Activated T-helper 17 cell treated with anti-CD3 and anti-CD28 coated beads, Interleukin-2, amount 50 U/mL, for 72 hours (primary cell): ENCODE measurements at places on chromosomes 7 and 10.

- ATAC-seq: no peak
- no peak overlapping the region for H3K4me3 ChIP-seq
- H3K27me3 ChIP-seq: peaks cover 4% of the 10 kb centered on the region
- H3K27ac ChIP-seq: no peak overlapping the region
Measured at GRCh38 chr10:130741901-130742855, 569.3 kb downstream of the TCERG1L start.

- ATAC-seq: no peak
- peaks cover 3% of the 10 kb centered on the region for H3K27me3 ChIP-seq
- no peak overlapping the region for H3K27ac ChIP-seq
- H3K4me1 ChIP-seq: no peaks in the 10 kb centered on the region
- no peak overlapping the region for H3K4me3 ChIP-seq
- H3K36me3 ChIP-seq: no peaks in the 10 kb centered on the region
Measured at GRCh38 chr7:148356303-148356702, 234.3 kb upstream of the C7orf33 start.

DNA sequence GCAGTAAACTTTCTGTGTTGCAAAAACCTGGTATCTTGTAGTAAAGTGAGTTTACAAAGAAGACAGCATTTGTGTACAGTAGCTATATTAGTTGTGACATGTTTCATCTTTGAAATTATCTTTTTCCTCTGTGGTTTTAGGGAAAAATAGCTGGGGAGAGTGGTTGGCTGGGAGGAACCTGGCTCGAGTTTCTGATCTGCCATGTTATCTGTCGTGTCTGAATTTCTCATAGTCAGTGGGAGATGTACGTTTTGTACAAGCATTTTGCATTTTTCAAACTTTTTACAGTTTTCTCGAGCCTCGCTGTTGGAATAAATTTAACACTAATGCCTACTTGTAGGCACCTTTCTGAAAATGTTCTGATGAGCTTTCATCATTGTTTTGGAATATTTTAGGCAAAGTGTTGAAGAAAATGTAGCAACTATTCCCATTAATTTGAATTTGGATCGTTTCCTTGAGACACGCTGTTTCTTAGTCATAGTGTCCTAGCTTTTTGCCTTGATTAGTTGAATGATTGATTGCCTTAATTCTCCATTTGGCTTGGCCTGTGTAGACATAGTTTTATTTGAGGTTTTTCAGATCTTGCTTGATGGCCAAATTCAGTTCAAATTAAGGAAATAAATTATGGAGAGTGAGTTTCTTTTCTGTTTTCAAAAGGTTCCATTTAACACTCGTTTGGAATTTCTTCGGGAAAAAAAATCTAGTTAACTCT, 65.1 kb downstream of the CAMK1D start:
- peaks cover 6% of the 10 kb centered on the region for H3K36me3 ChIP-seq
- H3K4me3 ChIP-seq: no peak overlapping the region

DNA sequence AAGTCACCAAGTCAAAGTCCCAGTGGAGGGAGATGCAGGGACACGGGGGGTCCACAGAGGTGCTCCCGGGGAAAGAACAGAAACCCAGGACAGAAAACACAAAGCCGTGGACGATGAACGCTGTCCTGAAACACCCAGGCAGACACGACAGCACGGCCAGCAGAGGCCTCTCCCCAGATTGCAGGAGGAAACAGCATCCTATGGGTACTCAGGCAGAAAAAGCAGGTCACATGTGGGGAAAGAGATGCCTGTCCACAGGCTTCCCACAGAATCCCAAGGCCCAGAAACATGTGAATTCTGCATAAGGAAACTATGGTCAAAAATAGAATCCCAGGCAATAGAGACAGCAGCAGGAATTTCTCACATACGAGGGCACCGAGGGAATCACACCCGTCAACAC, 53.6 kb upstream of the ADGRA1 start:
- no peaks in the 10 kb centered on the region for H3K4me1 ChIP-seq
- no peak for ATAC-seq
- peaks cover 7% of the 10 kb centered on the region for H3K27me3 ChIP-seq
- H3K36me3 ChIP-seq: no peaks in the 10 kb centered on the region
- no peak overlapping the region for H3K4me3 ChIP-seq
- H3K27ac ChIP-seq: no peak overlapping the region

DNA sequence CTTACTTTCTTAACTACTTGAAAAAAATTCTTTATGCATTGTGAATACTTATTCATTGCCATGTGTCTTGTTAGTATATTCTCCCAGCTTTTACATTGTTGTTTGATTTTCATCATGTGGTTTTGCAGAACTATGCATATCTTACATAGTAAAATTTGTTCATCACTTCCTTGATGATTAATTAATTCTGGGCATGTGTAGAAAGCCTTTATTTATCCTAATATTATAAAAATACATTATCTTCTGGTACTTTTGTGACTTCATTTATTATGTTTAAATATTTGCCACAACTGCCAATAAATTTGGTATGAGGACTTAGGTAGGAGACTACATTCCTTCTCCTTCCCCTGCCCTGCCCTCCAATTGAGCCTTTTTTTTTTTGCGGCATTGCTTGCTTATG, 166.0 kb upstream of the ZNF32 start:
- H3K27me3 ChIP-seq: no peaks in the 10 kb centered on the region
- no peaks in the 10 kb centered on the region for H3K36me3 ChIP-seq
- peaks cover 31% of the 10 kb centered on the region for H3K4me1 ChIP-seq
- ATAC-seq: no peak

GRCh38 chr7:98116656-98117461, 10.2 kb downstream of the LMTK2 start:
- H3K27ac ChIP-seq: no peak overlapping the region
- ATAC-seq: no peak
- no peaks in the 10 kb centered on the region for H3K36me3 ChIP-seq
- H3K4me1 ChIP-seq: peaks cover 3% of the 10 kb centered on the region
- H3K27me3 ChIP-seq: no peaks in the 10 kb centered on the region
- H3K4me3 ChIP-seq: no peak overlapping the region

- H3K27ac ChIP-seq: peak overlapping the region; percentile 75
- H3K36me3 ChIP-seq: peaks cover 41% of the 10 kb centered on the region
- H3K4me1 ChIP-seq: peaks cover 26% of the 10 kb centered on the region
- no peaks in the 10 kb centered on the region for H3K27me3 ChIP-seq
Measured at GRCh38 chr10:128095027-128095752, 31.0 kb downstream of the MKI67 start.
